ENCODE measurements at places on chromosomes 13 and 19. TPM values are rescaled to one million over a fixed set of nuclear protein-coding genes. Genes with fewer than 3 reads are reported as not detected.

GRCh38 chr13:105365021-105365550 is 1170.4 kb downstream of the EFNB2 start:
- no peak for DNase-seq

GRCh38 chr19:32201636-32202051 is 143.8 kb upstream of the ZNF507 start:
- no peak for DNase-seq

DNA sequence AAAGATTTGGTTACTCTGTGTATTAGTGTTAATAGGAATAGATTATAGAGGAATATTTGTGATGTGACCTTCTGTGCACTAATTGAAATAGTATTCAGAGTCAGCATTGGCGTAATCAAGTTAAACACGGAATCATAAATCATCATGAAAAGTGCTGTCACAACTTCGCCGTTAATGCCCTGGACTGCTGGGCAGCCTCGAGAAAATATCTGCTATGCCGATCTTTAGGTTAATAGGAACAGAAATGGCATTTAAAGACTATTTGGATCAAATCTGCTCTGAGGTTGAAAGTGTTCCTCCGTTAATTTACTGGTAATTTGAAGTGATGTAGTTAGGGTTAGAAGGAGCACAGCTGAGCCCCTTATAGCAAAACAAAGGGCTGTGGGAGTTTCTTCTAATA is 219.0 kb downstream of the MZT1 start:
- no peak for DNase-seq

DNA sequence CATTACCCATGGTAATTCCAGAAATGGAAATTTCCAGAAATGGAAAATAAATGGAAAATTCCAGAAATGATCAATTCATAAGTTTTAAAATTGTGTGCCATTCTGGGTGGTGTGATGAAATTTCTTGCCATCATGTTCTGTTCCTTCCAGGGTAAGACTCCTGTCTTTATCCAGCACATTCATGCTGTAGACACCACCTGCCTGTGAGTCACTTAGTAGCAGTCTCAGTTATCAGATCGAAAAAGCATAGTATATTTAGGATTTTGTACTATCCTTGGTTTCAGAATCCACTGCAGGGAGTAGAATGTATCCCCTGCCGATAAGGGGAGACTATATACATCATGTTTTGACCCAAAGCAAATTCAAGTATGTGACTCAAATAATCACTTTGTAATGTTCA is 26.7 kb upstream of the CSNK1A1L start:
- DNase-seq = peak; percentile 21

Gene CDX2
- not detected for total RNA-seq
